ENCODE measurements at places on chromosomes 1 and 21. TPM values are rescaled to one million over a fixed set of nuclear protein-coding genes. Genes with fewer than 3 reads are reported as not detected.
A peak's percentile ranks its signal among the peaks of the same experiment; 100 is the strongest.

- no peaks in the 10 kb centered on the region for H3K36me3 ChIP-seq
- H3K27me3 ChIP-seq, result no peaks in the 10 kb centered on the region
- DNase-seq, result no peak
- no peak overlapping the region for H3K27ac ChIP-seq
- H3K4me1 ChIP-seq, result no peaks in the 10 kb centered on the region
Observed at GRCh38 chr1:148363439-148363810, 119.7 kb downstream of the PPIAL4G start.

DNA sequence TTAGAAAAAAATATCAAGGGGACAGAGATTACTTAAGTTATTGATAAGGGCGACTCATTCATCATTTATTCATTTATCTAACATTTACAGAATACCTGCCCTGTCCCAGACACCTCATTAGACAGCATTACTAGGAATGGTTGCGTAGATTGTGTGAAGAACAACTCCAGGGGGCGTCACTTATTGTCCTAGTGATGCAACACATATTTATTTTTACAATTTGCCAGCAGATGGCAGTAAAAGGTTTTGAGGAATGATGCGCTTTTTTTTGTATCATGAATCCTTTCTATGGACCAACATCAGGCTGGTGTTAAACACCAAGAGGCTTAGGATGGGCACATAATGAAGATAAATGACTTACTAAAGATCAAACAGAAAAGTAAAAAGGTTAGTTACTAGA is 5.5 kb downstream of the NCAM2 start:
- no peaks in the 10 kb centered on the region for H3K36me3 ChIP-seq
- no peaks in the 10 kb centered on the region for H3K4me1 ChIP-seq
- no peak overlapping the region for H3K4me3 ChIP-seq
- H3K27ac ChIP-seq, result no peak overlapping the region
- no peaks in the 10 kb centered on the region for H3K27me3 ChIP-seq
- DNase-seq, result no peak

DNA sequence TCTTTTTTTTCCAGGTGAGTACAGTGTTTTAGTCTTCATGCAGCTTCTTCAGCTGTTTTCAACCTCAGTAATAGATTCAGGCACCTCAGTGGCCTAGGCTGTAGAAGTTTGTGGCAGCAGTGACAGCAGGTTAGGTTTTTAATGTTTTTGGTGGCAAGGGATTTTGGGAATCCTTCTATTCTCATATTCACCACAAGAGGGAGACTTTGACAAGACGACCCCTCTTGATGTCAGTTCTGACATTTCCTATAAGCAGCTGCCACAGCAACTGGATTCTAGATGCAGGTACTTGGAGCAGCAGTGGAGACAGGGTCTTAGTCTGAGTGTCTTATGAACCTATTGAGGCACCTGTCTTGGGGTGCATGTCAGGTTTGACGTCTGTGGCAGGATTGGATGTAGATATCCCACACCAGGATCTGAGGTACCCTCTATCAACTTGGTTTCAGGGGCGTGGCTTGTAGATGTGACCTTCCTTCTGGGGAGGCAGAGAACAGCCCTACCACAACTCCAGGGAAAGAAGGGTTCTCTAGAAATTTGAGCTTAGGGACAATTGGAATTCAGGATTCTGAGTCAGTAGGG is 1104.2 kb upstream of the TMPRSS15 start:
- no peaks in the 10 kb centered on the region for H3K27me3 ChIP-seq
- DNase-seq, result no peak
- H3K36me3 ChIP-seq, result no peaks in the 10 kb centered on the region
- no peak overlapping the region for H3K27ac ChIP-seq
- H3K4me1 ChIP-seq, result no peaks in the 10 kb centered on the region
- no peak overlapping the region for H3K4me3 ChIP-seq

DNA sequence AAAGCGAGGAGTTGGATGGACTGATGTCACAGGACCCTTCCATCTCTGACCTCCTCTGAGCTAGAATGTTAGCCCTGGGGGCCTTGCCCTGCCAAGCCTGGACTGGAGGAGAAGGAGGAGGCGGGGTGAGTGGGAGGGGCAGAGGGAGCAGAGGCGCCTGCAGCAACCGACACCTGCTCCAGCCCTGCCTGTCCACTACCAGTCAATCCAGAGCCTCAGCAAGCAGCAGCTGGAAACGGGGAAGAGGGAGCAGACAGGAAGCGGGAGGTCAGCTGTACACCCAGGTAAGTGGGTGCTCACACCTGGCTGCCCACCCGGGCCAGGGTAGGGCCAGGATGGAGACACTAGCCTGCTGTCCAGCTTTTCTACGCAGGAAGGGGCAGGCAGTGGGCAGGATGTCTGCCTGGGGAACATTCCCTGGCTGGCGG is at the start of gene IGFN1:
TSS of gene IGFN1 (plus strand) at position 201 of the 428 bp plus-strand sequence. CDS start 2,470 bp downstream, outside the sequence.
- DNase-seq, result no peak
- H3K4me1 ChIP-seq, result no peaks in the 10 kb centered on the region
- H3K27ac ChIP-seq, result peak within 1 kb of the TSS; percentile 29
- H3K4me3 ChIP-seq, result no peak within 1 kb of the TSS
- H3K27me3 ChIP-seq, result no peaks in the 10 kb centered on the region

GRCh38 chr21:45386728-45387371 is 18.1 kb upstream of the COL18A1 start:
- H3K27me3 ChIP-seq, result no peaks in the 10 kb centered on the region
- peak; percentile 48 for DNase-seq
- H3K4me1 ChIP-seq, result peaks cover 6% of the 10 kb centered on the region
- H3K36me3 ChIP-seq, result no peaks in the 10 kb centered on the region
- peak overlapping the region; percentile 45 for H3K27ac ChIP-seq

DNA sequence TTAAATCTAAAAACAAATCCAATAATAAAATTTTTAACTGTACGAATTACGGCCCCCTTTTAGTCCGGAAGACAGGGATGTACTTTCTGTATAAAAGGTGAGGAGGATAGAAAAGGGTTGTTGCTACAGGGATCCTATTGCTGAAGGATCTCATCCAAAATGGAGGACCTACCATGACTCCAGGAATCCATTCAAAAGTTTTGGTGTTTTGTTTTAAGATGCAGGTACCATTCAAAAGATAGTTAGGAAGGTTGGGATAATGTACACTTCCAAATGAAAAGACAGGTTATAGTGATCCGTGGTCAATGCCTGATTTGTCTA is 1.3 kb upstream of the ENAH start:
- no peaks in the 10 kb centered on the region for H3K36me3 ChIP-seq
- peak overlapping the region; percentile 95 for H3K4me3 ChIP-seq

The C2CD4D gene
- total RNA-seq, result 0.32 TPM
